ENCODE measurements at places on chromosomes 7 and 10. TPM values are rescaled to one million over a fixed set of nuclear protein-coding genes. Genes with fewer than 3 reads are reported as not detected.

TAF3 gene
- 17.5 TPM for total RNA-seq

SPDYE16 gene
- 0.35 TPM for total RNA-seq

CRYGN gene
- 0.73 TPM for total RNA-seq

IGFBP3 gene
- total RNA-seq: 345 TPM

FGL2 gene
- 20.9 TPM for total RNA-seq

C10orf105 gene
- not detected for total RNA-seq

PNLIP gene
- total RNA-seq: not detected

TACR2 gene
- 0.28 TPM for total RNA-seq

GRCh38 chr10:31596765-31597164 is 277.7 kb downstream of the ZEB1 start:
- DNase-seq: no peak

DNA sequence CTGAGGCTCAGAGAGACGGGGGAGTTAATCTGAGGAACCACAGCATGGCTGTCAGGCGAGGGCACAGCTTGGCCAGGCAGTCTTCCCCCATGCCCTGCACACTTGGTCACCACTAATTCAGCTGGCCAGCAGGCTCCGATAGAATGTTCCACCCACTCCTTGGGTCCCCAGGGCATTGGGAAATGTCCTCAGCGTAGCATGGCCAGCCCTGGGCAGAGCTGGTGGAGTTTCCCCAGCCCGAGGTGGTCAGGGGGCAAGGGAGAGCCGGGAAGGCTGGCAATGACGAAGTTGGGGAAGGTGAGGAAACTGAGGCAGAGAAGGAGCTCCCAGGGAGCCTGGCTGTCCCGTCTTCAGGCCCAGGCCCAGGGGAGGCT is 12.1 kb upstream of the GRIFIN start:
- DNase-seq: peak; percentile 71

GRCh38 chr7:45660201-45660900 is 86.2 kb downstream of the ADCY1 start:
- no peak for DNase-seq

DNA sequence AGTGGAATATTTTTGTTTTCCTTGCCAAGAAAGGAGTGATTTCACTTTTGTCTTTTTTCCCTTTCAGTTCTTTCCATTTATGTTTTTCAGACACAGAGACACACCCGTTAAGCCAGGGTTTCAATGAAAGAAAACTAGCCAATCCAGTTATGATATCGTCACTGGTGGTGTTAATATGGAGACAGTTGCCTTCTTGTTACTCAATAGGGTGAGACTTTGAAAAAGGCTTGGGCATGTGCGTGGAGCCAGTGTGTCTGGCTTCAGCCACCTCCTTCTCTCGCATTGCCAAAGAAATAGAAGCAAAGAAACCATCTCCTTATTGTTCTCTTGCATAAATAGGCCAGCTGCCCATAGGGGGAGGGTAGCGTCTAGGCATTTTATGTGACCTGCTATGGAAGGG is 84.1 kb upstream of the DLX6 start:
- no peak for DNase-seq

- no peak for DNase-seq
Observed at GRCh38 chr10:74518061-74518460, 308.3 kb upstream of the KAT6B start.

DNA sequence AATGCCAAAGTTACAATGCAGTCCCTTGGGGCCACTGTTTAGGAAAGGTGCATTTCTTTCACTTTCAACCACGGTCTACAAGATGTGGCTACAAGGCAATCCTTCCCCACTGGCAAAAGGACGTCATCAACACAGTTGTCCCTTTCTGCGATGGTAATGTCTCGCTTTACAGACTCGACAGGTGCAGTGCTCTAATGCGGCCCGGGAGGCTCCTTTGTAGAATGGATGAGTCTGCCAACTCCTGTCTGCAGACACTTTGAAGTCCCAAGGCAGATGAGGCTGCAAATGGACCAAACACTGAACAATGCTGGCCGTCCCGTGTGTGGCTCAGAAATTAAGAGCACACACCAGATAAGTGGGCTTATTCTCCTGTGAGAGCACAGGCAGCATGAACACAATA is 133.7 kb downstream of the PIP4K2A start:
- no peak for DNase-seq

DNA sequence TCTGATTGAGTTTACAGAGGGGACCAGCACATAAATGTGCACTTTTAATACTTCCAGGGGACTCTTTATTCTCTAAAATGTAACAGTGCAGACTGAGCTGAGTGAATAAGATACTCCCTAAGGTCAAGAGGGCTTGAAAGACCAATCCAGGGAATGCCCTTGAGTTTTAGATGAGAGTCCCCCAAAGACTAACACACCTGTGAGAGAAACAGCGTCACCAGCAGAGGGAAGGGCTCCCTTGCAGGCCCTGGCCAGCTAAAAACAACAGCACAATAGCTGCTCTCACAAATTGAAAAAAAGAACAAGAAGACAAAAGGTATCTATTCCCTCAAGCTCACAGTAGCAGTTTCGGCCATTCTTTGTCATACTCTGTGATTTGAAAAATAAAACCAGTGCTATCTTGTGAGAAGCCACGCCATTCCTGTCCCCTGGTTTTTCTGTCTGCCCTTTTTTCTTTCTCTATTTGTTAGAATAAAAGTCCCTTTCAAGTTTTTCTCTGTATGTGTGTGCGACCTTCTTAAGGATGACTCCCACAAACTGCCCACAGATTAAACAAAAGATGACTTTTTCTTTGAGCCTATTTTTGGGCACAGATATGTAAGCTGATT is 230.4 kb upstream of the BMPER start:
- DNase-seq: no peak

- no peak for DNase-seq
Observed at GRCh38 chr7:111384065-111384891, 178.0 kb downstream of the IMMP2L start.

- DNase-seq: no peak
Observed at GRCh38 chr7:20352573-20353306, 22.0 kb downstream of the ITGB8 start.

DNA sequence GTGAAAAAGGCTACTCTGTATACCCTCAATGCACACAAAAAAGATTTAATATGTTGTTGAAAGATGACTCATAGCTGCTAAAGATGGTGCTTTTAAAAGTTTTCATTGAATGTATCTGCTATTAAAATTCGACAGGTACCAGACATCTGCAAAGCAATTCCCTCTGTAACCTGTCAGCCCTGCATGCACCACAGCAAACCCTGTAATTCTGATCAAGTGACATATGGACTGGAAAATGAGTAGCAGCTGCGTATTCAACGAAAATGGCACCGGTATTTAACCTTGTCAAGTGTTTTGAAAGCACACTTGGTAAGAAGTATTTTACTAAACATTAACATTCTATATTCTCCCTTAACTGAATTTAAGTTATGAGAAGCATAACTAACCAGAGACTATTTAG is 58.2 kb upstream of the PTPRN2 start:
- DNase-seq: no peak

- no peak for DNase-seq
Observed at GRCh38 chr7:5481241-5482019, 57.8 kb upstream of the TNRC18 start.

DNA sequence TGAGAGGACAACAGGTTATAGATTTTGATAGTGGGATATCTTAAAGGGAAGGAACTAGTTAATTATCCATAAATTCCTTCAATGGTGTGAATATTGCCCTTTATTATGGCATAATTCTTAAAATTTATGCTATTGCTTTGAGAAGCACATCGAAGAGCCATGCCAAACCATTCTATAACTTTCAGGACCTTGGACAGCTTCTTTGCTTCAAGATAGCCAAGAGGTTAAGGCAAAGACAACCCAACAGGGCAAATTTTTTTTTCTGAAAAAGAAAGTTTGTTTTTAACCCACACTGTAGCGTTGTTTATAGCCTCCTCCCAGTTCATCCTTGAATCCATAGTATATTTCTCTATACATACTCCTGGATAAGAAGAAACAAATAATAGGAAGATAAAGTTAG is 103.2 kb downstream of the NRG3 start:
- DNase-seq: no peak

DNA sequence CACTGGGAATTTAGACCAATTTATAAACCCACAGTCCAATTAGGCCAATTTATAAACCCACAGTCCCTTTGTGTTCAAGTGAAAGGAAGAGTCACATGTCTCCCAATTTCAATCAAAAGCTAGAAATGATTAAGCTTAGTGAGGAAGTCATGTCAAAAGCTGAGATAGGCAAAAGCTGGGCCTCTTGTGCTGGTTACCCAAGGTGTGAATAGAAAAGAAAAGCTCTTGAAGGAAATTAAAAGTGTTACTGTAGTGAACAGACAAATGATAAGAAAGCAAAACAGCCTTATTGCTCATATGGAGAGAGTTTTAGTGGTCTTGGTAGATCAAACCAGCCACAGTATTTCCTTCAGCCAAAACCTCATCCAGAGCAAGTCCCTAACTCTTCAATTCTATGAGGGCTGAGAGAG is 245.0 kb downstream of the HDAC9 start:
- DNase-seq: no peak

DNA sequence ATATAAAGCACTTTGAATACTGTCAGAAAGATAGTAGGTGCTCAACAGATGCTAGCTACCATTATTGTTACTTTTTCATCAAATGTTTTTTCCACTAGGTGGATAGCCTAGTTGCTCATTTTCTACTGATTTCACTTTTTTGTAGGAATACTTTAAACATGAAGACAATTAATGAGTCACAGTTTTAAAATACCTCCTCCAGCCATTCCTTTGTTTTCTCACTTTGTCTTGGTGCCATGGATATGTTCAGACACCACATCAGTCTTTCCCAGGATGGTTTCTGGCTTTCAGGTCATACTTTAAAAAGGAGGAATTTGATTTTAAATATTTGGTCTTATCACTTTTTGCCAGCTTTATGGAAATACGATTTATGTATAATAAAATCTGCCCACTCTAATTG is 147.1 kb upstream of the MGMT start:
- DNase-seq: no peak

GRCh38 chr7:98985406-98985805 is 107.1 kb downstream of the TRRAP start:
- DNase-seq: no peak

GRCh38 chr7:99005776-99006175 is 127.4 kb downstream of the TRRAP start:
- DNase-seq: no peak

DNA sequence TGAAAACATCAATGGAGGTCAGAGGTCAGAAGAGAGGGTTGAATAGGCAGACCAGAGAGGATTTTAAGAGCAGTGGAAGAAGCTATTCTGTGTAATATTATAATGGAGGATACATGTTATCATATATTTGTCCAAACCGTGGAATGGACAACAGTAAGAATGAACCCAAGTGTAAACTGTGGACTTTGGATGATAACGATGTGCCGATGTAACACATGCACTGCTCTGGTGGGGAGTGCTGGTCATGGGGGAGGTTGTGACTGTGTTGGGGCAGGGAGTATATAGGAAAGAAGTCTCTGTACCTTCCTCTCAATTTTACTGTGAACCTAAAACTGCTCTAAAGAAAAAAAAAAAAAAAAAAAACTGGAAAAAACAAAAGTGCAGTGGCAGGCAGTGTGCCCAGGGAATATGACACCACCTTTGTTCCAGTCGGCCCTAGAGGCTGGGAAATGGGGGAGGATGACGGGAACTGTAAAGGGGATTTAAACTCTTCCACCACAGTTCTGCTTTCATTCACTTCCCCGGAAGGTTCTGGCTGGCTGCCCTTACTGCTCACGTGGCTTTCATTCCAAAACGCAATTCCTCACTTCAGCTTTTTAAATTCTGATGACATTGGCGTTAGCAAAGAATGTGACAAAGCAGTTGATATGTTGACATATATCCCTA is 113.7 kb upstream of the ANKRD1 start:
- peak; percentile 43 for DNase-seq

- no peak for DNase-seq
Observed at GRCh38 chr7:17599733-17600339, 301.4 kb downstream of the AHR start.

GRCh38 chr7:70239918-70240317 is 641.6 kb downstream of the AUTS2 start:
- no peak for DNase-seq

GRCh38 chr7:46282155-46282554 is 361.1 kb upstream of the IGFBP3 start:
- no peak for DNase-seq

- no peak for DNase-seq
Observed at GRCh38 chr10:54904833-54905232, 103.8 kb upstream of the PCDH15 start.

- no peak for DNase-seq
Observed at GRCh38 chr7:106747804-106748203, 86.8 kb upstream of the CCDC71L start.

DNA sequence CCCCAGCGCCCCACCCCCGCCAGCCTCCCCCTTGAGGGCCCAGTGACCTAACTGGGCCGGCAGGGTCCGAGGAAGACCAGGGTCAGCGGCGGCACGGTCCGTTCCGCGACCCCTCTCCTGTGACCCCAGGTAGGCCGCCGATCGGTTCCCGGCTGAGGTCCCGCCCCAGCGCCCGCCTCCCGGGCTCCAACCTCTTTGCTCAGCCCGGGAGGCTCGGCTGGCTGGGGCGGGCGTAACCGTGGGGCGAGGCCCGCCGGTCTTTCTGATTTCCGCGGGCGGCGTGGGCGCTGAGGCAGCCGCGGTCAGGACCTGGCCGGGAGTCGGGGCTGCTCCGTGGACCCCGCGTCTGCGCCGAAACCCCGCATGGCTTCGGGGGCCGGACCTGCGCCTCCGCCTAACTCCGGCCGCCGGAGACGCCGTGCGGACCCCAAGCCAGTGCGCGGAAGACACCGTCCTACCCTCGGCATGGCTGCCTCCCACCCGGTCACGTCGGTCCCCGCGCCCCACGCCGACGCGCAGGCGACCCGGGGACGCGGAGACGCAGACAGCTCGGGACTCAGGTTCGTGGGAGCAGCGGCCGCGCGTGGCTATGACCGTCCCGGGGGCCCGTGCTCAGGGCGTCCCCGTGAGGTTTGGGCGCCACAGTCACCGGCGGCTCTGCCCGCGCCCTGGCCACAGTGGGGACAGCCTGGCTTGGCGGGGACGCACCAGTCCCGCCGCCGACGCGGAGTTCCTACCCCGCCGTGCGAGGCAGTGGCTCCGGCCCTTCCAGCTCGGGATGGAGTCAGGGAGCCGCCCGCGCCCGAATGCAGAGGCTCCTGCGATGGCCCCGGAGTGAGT is 1.0 kb upstream of the VENTX start:
- no peak for DNase-seq

DNA sequence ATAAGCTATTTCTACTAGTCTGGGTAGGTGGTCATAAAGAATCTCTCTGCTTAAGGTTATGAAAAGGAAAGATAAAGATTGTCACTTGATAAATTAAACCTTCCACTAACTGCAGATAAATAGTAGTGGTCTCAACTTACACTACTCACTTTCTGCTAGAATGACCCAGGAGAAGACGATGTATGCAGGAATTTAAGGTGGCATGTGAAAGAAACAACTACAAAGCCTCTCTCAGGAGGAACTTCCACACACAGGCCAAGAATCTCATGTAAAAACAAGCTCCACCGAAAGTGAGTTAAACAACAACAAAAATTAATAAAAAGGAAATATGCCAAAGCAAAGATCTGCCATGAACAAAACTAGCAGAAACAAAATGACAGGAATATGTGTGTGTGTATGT is 165.4 kb downstream of the CDC14C start:
- DNase-seq: no peak

Measured in uterus (tissue), 4 donors.